Hepatic stellate cell (primary cell): ENCODE measurements at places on chromosomes 4 and X.

DNA sequence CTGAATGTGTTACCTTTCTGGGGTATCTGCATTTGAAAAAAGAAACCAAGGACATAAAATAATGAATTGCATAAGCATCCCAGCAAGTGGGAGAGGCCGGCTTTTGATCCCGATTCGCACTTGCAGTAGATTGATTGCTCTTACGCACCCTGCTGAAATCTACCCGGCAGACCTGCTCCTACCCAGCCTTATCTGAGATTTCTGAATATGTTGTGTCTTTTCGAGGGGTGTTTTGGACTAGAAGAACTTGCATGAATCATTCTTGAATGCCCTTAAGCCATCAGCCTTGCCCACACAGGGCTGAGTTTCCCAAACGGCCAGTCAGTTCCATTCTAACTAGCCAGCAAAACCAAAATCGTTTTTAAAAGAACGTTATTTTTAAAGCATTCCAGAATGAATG is 174.4 kb upstream of the BCOR start:
- DNase-seq: no peak

DNA sequence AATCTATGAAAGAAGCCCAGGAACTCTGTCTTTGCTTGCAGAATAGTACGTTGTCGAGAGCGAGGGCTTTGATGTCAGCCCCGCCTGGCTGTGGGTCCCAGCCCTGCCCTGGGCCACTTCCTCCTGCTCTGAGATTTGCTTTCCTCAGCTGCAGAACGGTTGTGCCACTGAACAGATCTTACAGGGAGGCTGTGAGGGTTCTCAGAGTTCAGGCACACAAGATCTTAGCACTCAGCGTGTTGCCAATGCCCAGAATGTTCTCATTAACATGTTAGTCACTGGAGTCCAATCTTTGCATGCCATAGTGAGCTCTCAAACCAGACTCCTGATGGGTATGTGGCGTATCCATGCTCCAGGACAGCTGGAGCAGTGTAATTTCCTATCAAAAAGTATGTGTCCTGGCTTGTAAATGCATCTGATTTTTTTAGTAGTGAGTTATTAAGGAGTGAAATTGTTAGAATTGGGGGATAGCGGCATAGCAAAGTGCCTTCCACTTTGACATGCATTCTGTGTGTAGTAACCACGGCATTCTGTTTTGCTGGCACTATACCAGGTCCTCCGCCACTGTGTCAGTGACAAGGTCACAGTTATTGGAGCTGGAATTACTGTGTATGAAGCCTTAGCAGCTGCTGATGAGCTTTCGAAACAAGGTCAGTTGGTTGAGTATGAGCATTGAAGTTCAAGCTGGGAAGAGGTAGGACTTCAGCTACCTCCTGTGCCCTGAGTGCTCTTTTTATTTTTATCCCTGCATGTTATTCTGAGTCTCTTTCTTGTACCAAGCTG is 31.6 kb downstream of the TKTL1 start:
- DNase-seq: no peak

DNA sequence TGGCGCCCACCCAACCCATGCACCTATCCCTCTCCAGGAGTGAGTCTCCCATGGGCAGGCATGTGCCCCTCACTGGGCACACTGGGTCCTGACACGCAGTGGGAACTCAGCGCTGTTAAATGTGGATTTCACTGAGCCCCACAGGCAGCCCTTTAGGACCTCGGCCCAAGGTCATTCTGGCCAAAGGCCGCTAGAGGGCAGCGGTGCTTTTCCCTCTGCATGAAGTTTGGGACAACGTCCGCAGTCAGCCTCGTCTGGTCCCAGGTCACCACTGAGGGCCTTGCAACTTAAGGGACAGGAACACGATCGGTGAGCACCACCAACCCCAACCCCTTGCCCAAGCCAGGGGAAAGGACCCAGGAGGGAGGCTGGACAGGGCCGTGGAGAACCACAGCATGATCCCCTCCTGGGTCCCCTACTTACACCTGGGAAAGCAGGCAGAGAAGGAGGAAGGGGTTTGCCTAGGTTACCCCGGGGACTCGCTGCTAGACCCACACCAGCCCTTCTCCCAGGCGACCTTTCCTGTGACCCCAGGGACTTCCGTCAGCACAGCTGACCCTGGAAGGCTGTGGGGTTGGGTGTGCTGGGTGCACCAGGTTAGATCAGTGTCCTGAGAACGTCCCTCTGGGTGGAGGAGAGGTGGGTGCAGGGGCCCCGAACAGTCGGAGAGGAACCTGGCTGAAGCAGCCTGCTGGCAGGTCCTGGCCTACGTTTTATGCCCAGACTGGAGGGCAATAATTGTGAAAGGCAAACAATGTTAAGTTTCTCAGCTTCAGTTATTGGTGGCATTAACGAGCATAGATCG is 24.0 kb downstream of the CYTL1 start:
- peak; percentile 81 for DNase-seq

GRCh38 chr4:23438764-23439163 is 451.1 kb downstream of the PPARGC1A start:
- DNase-seq: no peak

- DNase-seq: no peak
Observed at GRCh38 chr4:71841336-71841735, 57.5 kb upstream of the GC start.

DNA sequence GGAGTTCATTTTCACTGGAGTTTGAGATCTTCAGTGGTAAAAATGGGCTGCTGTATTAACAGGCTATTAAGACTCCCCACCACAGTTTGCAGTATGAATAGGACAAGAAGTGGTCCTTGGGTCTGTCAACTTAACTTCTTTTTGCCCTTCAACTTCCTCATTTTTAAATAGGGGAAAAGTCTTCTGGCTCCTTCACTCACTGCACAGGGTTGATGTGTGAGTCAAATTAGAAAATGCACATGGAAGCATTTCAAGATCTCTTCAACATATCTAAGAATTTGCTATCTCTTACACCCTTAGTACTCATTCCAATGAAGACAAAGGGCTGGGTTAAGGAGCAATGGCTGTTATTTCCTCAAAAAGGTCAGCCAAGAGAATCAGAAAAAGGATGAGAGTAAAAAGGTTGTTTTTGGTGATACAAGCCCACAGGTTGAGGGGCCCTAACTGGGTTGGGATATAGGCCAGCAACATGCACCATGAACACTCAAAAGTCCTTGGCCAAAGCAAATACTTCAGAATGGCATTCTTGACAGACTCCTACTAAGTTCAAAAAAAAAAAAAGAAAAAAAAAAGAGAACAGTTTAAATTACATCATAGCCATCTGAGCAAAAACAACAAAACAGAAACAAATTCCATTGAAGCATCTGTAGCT is 13.4 kb downstream of the PDE5A start:
- no peak for DNase-seq

GRCh38 chr4:81142744-81143143 is 72.3 kb downstream of the PRKG2 start:
- DNase-seq: no peak

DNA sequence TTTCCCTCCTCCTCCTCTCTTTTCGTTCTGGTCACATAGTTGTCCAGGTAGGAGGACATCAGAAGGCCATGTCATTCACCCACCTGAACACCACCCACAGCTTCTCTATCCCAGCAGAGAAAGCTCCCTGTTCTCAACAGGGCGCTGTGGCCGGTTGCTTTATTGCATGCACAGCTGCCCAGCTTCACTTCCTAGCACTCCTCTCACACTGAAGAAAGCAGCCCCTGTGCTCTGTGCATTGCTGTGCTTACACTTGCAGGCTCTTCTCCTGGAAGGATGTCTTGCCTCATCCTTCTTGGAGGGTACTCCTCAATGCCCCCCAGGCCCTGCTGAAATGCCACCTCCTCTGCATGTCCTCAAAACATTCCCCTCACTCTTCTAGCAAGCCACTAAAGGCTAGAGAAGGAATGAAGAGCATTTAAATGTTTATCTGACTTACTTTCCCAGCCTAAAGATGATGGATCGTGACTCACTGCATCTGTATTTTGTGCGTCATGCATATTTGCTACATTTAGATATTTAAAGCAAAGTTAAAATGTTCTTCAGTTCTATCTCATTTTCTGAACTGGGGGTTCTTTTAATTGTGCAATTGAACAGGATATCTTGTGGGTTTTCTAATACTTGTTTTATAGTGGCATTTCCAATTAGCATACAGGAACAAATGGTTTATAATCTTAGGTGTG is 186.4 kb upstream of the PUDP start:
- DNase-seq: peak; percentile 29

DNA sequence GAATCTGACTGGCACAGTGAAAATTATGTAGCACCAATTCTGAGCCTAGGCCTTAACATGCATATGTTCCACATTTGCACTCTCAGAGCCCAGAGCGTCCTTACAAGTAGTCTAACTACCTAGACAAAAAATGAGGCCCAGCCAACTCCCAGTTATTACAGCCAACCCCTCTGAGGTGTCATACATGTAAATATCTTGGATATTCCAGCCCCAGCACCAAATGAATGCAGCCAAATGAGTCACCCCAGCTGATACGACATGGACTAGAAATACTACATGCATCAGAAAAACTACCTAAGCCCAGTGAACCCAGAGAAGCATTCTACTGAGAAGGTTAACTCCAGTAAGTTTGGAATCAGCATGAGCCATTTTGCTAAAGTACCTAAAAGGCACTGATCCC is 145.1 kb downstream of the STPG2 start:
- no peak for DNase-seq

- no peak for DNase-seq
Observed at GRCh38 chr4:82994834-82995233, 15.8 kb downstream of the LIN54 start.

DNA sequence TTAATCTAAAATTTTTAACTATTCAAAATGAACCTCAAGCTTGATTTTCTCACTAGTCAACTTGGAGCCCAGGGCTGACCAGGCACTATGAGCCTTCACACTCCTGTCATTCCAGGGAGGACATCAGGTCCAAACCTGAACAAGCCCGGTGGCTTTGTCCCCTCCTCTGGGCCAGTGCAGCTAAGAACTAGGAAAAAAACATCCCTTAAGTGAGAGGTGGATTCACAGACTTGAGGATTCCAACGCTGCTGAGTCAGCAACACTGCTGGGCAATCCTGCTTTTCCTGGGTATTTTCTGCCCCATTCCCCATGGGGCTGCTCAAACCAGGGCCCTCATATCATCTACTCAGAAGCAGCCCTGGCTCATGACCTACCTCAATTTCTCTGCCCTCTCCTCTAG is 4.0 kb downstream of the RNF212 start:
- no peak for DNase-seq

DNA sequence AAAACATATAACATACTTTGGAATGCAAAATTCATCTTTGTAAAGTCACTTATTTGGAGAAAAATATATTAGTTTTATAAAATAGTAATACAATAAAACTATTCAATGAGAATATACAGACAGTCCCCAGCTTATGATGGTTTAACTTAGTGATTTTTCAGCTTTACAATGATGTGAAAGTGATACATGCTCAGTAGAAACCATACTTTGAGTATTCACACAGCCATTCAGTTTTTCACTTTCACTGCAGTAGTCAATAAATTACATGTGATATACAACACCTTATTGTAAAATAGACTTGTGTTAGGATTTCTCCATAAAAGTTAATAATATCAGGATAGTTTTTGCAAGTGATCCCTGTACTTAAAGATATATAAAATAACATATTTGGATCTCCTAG is 436.0 kb downstream of the CENPC start:
- DNase-seq: no peak

DNA sequence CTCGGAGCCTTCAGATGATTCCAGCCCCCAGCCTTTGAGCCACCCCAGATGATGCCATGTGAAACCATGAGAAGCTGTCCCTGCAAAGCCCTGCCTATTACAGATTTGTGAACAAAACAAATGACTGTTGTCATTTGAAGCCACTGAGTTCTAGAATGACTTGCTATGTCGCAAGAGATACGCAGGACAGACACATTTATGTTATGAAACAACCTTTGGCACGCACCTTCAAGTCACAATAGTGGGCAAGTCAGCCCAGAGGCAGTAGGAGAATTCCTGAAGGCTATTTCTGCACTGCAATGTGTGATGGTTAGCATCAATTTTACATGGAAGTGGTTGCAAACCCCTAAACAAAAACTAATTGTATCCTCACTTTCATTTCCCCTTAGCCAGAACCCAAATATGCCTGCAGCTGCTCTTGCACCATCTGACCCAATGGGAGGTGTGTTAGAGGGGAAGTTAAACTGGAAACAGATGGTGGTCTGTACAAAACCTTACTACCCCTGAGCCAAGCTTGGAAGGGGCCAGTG is 174.4 kb upstream of the ATP6AP2 start:
- DNase-seq: no peak

GRCh38 chr4:44186096-44186849 is 262.3 kb downstream of the KCTD8 start:
- no peak for DNase-seq

DNA sequence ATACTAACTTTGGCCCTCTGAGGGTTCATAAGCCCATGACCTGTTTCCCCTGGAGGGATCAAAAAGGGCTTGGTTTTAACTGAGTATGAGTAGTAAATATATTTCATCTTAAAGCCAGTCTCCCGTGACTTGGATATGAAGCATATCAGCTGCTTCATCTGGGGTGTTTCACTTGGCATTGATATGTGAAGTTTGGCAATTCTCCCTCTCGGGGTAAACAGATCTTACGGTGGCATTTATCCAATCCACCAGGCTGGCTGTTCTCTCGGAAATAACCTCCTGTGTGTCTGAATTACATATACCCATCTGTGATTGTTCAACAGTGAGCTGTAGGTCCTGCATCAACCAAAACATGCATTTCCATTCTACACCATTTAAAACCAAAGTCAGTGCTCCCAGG is 130.7 kb downstream of the ADAM29 start:
- DNase-seq: no peak

GRCh38 chrX:41236629-41237028 is 97.3 kb upstream of the DDX3X start:
- DNase-seq: no peak

DNA sequence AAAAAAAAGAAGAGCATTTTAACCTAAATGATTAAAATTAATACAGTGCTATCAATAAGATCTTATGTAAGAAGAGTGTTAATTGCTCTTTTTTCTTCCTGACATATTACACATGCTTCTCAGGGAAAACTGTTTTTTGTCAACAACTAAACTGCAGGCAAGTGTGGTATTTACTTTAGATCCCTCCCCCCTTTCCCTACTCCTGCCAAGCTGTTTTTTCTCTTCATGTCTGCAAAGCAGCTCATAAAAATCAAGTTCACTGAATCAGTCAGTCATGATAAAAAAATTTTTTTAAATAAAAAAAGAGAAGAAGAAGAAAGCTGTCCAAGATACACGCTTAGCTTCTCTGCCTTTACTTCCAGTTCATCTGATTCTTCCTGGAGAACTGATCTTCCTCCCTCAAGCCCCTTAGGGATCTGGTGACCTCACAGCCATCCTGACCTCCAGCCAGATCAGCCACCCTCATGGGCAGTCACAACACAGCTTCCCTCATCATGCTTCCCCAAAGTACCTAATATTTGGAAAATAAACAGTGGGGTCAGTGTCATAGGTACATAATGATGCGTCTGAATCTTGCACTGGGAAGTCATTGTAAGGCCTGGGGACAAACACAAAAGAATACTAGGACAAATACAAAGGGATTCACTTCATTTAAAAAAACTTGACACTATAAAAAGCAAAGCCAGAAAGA is 87.0 kb downstream of the ZNF827 start:
- no peak for DNase-seq
